Muscle of leg (tissue), 16 donors: ENCODE measurements at places on chromosomes 7 and 10. TPM values are rescaled to one million over a fixed set of nuclear protein-coding genes. Genes with fewer than 3 reads are reported as not detected.

- DNase-seq = no peak
Measured at GRCh38 chr7:70764701-70765208, 367.2 kb upstream of the GALNT17 start.

DNA sequence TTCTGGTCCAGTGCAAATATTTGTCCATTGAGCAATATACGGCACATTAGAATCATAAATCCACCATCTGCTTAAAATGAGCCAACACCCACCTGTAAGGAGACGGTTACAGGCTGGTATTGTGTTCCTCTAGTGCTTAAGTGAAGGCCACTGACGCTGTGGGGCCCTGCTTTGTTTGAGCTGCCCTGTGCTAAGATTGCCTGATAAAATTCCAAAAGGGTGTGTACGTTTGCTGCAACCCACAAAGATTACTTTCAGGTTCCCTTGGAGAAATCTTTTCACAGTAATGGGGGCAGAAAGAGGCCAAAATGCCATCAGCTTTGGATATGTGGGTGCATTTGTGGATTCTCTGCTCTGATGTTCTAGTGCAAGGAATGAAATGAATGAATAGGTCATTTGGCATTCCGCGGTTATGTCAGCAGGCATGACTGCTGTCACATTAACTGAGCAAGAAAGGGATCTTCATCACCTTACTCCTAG lies 34.4 kb downstream of the AGR3 start:
- DNase-seq = no peak

DNA sequence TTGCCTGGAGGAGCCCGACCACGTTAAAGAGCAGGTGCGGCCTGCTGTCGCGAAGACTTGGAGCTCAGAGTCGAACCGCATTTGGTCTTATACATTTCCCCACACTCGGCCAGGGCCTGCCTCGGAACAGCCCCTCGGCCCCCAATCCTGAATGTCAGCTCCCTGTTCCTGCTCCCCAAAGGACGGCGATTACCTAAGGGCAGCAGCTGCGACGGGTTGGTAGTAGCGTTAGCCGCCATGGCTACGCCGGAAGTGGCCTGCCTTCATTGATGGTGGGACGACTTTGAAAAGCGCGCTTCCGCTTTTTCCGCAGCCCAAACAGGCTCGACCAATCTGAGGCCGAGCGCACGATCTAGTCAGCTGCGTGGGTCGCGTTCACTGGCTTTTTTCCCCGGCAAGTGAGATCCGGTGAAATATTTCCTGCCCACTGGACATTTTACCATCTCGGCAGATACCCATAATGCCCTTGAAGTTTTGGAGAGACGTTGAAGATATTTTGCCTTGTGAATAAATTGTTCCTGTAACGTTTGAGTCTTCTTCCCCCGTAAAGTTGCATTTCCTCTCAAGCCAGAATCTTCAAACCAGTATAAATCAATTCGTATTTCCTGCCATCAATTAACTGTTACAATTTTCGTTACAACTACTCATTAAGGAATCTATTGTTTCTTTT lies at the start of gene LSM5:
Gene LSM5 (minus strand): TSS at position 254 of the 670 bp plus-strand sequence. CDS start 15 bp downstream, at position 239.
- peak; percentile 98 for DNase-seq

DNA sequence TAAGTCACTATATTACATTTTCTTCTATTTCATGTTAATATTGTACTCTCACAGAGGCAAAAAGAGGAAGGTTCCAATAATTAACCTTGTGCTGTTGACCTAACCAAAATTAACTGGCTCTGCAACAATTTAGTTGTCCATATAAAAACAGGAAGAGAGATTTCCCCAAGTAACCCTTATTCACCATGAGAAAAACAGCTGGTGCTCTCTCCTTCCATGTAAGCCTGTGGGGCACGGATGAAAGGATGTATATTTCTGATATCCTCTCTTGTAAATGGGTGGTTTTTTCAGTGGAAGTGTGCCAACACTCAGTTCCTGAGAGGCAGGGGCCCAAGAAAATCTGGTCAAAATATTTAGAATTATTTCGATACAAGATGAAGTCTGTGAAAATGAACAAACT lies 358.1 kb downstream of the CRPPA start:
- DNase-seq = peak; percentile 86

DNA sequence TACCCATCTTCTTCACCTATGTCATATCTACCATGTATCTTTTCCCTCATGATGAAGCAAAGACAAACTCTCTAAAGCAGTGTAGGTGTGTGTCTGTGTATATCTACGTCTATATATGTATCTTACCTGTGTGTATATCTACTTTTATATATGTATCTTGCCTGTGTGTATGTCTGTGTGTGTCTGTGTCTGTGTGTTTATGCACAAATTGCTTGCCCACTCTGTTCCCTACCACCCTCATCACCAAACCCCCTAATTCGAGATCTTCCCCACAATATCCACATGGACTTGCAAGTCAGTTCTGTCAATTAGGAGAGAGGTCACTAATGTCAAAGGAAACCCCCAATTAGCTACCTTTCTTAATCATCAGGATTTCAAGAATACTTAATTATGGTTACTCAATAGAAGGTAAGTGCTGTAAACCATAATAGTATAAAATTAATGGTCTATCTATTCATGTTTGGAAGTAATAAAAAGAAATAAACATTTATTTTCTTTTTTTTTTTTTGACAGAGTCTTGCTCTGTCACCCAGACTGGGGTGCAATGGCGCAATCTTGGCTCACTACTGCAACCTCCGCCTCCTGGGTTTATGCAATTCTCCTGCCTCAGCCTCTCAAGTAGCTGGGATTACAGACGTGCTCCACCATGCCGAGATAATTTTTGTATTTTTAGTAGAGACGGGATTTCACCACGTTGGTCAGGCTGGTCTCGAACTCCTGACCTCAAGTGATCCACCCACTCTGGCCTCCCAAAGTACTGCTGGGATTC lies 43.6 kb downstream of the ANKRD61 start:
- DNase-seq = no peak

The C7orf33 gene
- 0.27 TPM for total RNA-seq

DNA sequence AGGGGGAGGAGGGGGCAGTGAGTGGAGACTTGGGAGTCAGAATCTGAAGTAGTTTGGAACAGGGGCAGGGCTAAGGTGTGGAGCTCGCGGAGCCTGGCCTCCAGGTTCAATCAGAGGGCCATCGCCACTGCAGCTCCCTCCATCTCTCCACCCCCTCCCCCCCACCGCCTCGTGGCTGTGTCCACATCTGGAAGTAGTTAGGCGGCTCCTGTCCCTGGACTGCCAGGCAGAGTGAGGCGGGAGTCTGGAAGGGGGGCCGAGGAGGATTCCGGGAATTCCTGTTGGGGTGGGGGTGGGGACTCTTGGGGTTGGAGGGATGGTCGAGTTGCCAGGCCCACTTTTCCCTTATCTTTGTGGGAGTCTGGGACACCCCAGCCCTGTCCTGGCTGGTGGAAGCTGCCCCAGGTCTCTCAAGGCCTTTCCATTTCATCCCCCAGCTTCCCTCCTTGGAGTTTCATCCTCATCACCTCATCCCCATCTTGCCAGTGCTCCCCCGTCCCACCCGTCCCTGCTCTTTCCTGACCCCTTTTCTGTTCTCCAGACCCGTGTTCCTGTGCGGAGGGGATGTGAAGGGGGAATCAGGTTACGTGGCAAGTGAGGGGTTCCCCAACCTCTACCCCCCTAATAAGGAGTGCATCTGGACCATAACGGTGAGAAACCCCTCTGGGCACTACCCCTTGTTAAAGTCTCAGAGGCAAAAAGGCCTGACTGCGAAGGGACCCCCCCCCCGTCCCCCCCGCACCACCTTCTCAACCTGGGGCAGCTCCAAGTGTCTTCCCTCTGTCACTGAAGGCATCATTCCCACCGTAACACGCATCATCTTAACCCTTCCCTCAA lies 944 bp downstream of the PCOLCE start:
- peak; percentile 96 for DNase-seq

GRCh38 chr10:59324597-59324996 lies 37.8 kb downstream of the FAM13C start:
- no peak for DNase-seq

DNA sequence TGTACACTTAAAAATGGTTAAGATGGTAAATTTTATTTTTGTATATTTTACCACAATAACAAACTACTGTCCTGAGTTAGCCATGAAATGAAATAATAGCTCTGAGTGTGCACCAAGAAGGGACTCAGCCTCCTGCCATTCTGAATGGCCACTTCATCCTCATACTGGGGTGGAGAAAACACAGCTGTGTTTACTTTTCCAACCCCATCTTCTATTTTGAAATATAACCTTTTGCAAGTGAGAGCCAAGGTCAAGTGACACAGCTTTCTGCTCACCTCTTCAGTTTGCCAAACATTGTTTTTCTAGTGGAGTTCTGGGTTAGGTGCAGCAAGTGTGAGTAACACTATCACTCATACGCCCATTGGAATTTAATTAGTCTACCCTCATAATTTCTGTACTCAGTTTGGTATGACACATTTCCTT lies 107.4 kb upstream of the GLCCI1 start:
- DNase-seq = no peak

GRCh38 chr10:50396491-50397311 lies 145.4 kb upstream of the ASAH2 start:
- DNase-seq = no peak

The SLC29A4 gene
- 18.5 TPM for total RNA-seq
